ENCODE measurements at places on chromosomes 7 and 10. TPM values are rescaled to one million over a fixed set of nuclear protein-coding genes. Genes with fewer than 3 reads are reported as not detected.

FRA10AC1 gene
- 15.7 TPM for total RNA-seq

CH25H gene
- total RNA-seq, result 0.74 TPM

MOGAT3 gene
- total RNA-seq, result not detected

VWA2 gene
- 2.9 TPM for total RNA-seq

FAM24B gene
- not detected for total RNA-seq

RBM48 gene
- 11.5 TPM for total RNA-seq

- peak; percentile 69 for DNase-seq
These were observed 9.9 kb upstream of the FAM180A start for GRCh38 chr7:135758531-135758932.

- DNase-seq, result no peak
These were observed 57.0 kb downstream of the YKT6 start for GRCh38 chr7:44257618-44258422.

DNA sequence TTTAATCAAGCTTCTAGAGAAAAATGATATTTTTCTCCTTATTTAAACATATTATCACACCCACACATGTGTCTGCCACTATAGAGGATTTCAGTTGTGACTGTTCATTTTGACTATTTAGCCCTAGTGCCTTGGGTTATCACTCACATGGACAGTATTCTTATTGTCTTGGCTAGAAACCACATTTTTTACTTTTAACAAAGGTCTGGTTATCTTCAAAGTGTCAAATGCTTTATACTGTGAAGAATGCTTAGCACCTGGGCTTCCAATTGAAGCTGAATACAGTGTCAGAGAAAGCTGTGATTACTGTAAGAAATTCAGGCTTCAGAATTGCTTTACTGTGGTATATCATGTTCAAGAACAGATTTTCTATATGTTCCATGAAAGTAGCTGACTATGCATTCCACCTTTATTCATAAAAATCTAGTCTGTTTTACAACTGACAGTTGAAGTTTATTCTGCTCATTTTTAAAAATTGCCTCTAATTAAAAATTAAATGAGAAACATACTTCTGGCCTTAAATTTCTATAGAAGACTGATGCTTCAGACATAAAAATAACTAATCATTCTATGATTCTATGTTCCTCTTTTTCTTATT, 278.6 kb downstream of the SEMA3D start:
- no peak for DNase-seq

GRCh38 chr7:82413237-82413636, 30.3 kb downstream of the CACNA2D1 start:
- DNase-seq, result no peak

DNA sequence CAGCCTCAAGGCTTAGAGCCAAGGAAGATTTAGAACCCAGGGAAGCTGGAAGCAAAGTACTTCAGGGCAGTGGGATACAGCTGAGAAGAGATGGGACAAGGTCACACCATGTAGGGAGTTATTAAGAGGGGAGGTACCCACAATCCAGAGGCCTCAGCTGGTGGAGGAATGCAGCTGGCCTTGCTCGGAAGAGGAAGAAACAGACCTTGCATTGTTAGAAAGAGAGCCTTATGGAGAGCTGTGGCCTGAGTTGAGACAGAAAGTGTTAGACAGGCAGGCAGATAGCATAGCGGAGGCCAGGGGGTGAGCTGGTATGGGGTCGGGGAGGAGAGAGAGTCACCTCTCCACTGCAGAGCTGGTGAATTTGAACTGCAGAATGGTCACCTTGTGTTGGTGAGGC, 173.1 kb downstream of the JCAD start:
- DNase-seq, result no peak

GRCh38 chr7:15042285-15043065, 139.9 kb upstream of the DGKB start:
- no peak for DNase-seq

- DNase-seq, result no peak
These were observed 104.0 kb downstream of the SRI start for GRCh38 chr7:88115816-88116215.

- DNase-seq, result no peak
These were observed at the start of gene KCNH2 for GRCh38 chr7:150978126-150978789. TSS of gene KCNH2 (minus strand) at chr7:150978321. CDS start at chr7:150977913, 408 bp downstream.

- DNase-seq, result no peak
These were observed 60.3 kb upstream of the IL6 start for GRCh38 chr7:22666732-22667131.

- DNase-seq, result no peak
These were observed 38.2 kb downstream of the MALSU1 start for GRCh38 chr7:23337374-23337773.

GRCh38 chr7:129271500-129272355, 46.9 kb downstream of the AHCYL2 start:
- no peak for DNase-seq

DNA sequence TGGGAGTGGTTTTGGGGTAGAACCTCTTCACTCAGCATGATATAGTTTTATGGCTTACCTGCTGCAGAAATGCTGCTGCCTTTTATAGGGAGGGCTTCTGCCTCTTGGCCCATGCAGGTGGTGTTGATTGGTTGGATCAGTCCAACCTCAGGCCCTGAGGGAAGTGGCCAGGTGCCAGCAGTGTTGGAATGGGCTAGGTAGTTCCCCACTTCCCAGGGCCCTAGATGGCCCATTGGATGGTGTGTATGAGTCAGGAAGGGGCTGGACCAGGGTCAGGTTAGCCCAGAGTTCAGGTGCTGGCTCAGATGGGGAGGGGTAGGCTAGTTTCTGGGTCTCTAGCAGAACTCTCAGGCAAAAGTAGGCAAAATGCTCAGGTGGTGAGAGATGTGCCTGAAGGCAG, 455.5 kb downstream of the CCSER2 start:
- no peak for DNase-seq

DNA sequence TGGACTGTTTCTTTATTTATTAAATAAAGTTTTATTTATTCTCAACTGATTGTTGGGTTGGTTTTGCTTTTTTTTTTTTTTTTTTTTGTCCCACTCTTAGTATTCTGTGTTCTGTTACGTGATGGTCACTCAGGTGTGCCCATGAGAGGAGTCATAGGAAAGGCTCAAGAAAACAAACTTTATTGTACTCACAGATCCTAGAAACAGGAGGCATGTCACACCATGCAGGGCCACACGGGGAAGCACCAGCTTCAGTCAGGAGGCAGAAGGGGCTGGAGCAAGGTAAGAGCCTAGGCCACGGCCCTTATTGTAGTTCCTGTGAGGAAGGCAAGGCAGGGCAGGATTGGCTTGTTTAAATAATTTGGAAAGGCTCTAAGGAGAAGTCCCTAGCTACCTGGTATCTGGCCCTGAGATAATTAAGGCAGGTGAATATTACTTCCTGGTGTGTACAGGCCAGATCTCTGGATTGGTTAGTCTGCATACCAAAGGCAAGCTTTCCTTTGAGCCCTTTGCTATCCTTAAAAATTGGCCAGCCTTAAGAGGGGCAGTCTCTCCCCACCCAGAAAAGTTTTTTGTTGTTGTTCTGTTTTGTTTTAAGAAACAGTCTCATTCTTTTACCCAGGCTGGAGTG, 8.3 kb downstream of the ATOH7 start:
- DNase-seq, result no peak

DNA sequence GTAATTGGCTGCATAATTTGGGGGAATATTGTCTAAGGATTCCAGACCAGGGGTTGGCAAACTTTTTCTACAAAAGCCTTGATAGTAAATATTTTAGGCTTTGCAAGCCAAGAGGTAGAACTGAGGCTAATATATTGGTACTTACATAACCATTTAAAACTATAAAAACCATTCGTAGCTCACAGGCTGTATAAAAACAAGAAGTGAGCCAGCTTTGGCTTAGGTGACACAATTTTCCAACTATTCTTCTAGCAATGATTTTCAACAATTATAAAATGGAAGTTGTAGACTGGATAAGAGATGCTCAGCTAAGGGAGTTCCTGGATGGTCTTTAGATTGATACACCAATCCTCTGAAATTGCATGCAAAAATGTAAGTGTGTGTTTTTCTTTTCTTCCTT, 1.4 kb downstream of the GPR141 start:
- no peak for DNase-seq

DNA sequence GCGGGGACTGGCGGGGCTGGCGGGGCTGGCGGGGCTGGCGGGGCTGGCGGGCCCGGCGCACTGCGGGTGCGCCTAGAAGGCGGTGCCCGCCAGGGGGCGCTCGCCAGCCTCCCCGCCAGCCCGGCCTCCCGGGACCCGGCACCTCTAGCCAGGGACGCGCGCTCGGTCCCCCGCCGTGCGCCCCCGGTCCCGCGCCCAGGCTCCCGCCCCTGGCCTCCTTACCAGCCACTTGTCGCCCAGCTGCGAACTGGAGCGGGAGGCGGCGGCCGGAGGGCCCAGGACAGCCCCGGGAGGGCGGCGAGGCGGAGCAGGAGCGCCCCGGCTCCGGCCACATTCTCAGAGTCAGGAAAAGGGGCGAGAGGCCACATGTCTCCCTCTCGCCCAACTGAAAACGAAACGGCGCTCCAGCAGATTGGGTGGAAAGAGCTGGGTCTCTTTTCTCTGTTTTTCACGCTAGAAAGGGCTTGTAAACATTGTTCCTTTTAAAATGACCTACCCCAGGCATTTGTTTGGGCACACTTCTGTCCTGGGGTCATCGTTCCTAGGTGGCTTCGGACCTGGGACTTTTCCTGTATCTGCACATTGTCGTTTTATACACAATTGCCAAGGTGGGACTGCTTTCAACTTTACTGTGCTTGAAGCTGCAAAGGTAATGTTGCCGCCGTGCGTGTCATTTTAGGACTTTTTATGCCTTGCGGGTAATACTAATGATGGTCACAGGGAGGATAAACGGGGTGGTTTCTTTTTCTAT, 378 bp upstream of the PRKCQ start:
- no peak for DNase-seq

- DNase-seq, result no peak
These were observed 15.1 kb downstream of the CACNB2 start for GRCh38 chr10:18155321-18155720.

DNA sequence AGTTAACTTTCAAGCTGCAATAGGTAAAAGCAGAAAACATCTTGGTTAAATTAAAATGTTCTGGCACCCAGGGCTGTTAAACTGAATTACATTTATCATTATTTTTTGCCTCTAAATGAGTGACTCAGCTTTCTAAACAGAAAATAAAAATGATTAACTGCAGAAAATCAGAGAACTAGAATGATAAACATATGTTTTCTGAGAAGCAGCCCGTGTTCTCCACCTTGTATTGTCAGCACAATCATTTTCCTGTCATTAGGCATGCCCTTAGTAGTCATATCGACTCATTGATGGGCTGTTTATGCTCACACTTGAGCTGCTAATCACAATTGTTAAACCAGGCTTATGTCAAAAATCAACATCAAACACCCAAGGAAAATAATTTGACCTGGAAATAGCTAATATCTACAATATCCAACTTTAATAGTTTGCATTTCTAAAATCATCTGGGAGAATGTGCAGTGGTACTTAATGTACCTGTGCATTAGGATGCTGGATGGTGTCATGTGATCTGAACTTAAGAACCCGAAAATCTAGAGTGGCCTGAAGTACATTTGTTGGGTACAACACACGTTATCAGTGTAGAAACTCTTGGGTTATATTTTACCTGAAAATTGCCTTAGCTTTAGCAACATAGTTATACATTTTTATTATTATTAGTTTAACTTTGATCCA, 2.3 kb downstream of the MDFIC start:
- DNase-seq, result no peak

GRCh38 chr7:109772161-109772560, 1202.5 kb downstream of the DNAJB9 start:
- DNase-seq, result no peak
